ENCODE measurements at places on chromosomes 12 and 14. TPM values are rescaled to one million over a fixed set of nuclear protein-coding genes. Genes with fewer than 3 reads are reported as not detected.

The MMP14 gene
- 1.3 TPM for total RNA-seq

The SLC25A21 gene
- not detected for total RNA-seq

The RNASE1 gene
- not detected for total RNA-seq

The GRIN2B gene
- total RNA-seq, result not detected

The COX8C gene
- 0.43 TPM for total RNA-seq

The NTN4 gene
- total RNA-seq, result not detected

The SLC25A47 gene
- not detected for total RNA-seq

The SUPT16H gene
- total RNA-seq, result 165 TPM

The ASCL1 gene
- total RNA-seq, result not detected

The CSRP2 gene
- 0.62 TPM for total RNA-seq

DNA sequence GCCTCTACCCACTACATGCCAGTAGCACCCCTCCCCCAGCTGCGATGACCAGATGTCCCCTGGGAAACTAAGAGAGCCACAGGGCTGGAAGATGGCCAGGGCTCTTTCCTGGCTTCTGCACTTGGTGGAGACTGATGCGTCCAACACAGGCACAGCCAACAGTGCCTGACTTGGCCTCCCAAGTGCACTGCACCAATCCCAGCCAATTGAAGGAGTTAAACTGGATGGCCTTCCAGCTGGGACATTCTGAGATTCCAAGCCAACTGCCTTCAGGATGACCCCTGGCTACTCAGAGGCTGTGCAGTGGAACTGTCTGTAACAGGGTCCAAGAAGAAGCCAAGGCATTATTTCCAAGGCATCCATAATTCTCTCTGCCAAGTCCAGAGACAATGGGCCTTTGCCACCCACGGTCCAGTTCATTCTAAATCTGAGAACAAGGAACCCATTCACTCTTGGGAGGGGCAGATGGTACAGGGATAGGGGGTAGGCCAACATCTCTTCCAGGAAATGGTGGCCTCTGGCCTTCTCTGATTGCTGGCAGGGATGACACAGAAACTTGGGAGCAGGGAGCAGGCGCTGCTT is 35.2 kb downstream of the PRIMA1 start:
- DNase-seq, result no peak

- DNase-seq, result no peak
Measured at GRCh38 chr14:53979113-53979681, 22.6 kb upstream of the BMP4 start.

DNA sequence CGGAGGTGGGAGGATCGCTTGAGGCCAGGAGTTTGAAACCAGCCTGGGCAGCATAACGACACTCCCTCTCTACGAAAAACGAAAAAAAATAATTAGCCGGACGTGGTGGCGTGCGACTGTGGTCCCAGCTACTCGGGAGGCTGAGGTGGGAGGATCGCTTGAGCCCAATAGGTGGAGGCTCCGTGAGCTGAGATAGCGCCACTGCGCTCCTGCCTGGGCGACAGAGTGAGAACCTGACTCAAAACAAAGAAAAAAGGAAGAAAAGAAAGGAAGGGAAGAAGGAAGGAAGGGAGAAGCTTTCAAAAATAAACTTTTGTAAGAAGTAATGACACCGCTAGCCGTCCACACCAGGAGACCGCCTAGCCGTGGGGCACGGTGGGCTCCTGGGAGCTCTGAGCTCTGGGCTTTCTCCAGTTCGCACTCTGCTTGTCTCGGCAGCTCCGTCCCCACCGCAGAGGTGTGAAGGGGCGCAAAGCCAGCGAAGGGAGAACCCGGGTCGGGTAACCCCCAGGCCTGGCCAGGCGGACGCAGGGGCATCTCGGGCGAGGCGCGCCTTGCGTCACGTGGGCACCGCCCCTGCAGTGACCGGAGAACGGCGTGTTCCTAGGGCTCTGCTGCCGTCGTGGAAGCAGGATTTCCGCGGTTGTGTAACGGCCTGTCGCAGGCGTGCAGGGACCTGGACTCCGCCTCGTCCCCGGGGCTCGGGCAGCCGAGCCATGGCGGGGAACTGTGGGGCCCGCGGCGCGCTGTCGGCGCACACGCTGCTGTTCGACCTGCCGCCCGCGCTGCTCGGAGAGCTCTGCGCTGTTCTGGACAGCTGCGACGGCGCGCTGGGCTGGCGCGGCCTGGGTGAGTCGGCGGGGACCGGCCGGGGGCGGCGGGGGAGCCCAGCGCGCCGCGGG is at the start of gene IRAK3:
IRAK3 (plus strand) TSS at position 631 of the 902 bp plus-strand sequence; CDS start at position 717, 86 bp downstream.
- DNase-seq, result peak; percentile 41

GRCh38 chr12:120737557-120738251 is 12.1 kb downstream of the ACADS start:
- no peak for DNase-seq

GRCh38 chr12:52976574-52977071 is 27.7 kb downstream of the KRT18 start:
- DNase-seq, result no peak

DNA sequence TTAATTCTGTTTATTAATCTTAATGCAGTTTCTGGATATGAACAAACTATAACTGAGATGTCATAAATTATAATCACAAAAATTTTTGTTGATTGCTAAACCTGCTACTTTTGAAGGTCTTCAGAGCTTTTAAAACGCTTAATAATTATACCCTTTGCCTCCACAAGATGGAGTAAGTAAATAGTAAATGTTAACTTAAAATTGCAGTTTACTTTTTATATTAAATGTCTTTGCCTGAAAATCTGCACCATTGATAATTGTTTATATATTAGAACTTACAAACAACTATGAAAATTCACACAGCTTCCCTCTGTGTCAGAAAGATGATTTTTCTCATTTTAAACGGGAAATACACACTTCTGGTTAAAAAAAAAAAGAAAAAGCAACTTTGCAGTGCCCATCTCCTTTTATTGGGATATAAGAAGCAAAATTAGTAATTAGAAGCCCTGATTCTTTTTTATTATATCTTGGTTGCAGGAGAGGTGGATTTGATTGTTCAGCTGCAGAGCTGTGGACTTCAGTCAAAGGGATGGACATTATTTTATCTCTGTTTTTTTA is 35.6 kb downstream of the SCFD1 start:
- DNase-seq, result no peak

DNA sequence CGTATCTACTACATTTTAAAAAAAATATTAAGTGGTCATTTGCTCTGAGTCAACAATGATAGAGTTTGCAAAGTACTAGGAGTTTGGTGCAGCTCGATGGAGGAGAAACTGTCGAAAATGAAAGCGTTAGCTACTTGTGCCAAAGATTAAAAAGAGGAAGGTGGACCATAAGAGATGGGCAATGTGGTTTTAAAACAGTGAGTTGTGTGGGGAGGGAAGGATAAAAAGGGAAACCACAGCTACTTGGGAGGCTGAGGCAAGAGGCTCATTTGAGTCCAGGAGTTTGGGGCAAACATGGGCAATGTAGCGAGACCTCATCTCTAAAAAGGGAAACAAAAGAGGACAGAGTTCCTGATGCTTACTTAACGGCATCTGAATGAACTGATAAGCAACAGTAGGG is 18.2 kb upstream of the STRAP start:
- DNase-seq, result no peak

DNA sequence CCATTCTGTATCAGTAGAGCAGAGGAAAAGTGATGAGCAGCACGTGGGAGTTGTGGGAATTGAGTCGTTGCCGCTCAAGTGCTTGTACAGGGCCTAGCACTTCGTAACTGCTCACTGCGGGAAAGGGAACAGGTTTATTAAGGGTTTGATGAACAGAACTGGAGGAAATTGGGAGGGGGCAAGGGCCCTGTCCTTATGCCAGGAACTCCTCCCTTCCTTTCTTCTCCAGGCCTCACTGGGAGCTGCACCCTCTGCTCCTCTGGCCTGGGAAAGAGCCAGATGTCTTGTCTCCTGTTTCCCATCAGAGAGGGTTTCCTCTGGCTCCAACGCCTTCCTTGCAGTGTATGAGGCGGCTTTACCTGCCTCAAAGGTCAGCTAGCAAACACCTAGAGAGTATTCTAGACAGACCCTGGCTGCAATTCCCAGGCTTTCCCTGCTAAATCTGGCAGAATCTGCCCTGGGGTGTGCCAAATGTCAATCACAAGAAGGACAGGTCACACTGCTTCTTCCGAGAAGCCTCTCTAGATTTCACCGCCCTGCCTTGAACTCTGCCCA is 78.4 kb downstream of the NTF3 start:
- DNase-seq, result no peak

GRCh38 chr12:113103756-113104450 is 31.7 kb downstream of the RASAL1 start:
- peak; percentile 79 for DNase-seq

DNA sequence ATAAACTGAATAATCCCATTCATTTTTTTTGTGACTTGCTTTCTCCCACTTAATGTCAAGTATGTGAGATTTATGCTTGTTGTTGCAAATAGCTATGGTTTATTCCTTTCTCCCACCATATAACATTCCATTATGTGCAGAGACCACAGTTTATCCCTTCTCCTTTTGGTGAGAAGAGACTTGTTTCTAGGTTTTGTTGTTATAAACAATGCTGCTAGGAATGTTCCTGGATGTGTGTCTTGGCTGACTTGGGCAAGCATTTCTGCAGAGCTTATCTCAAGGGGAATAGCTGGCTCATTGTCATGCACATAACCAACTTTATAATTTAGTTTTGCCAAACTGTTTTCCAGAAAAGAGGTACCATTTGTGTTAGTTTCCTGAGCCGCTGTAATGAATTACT is 47.6 kb upstream of the PPP1CC start:
- DNase-seq, result no peak

DNA sequence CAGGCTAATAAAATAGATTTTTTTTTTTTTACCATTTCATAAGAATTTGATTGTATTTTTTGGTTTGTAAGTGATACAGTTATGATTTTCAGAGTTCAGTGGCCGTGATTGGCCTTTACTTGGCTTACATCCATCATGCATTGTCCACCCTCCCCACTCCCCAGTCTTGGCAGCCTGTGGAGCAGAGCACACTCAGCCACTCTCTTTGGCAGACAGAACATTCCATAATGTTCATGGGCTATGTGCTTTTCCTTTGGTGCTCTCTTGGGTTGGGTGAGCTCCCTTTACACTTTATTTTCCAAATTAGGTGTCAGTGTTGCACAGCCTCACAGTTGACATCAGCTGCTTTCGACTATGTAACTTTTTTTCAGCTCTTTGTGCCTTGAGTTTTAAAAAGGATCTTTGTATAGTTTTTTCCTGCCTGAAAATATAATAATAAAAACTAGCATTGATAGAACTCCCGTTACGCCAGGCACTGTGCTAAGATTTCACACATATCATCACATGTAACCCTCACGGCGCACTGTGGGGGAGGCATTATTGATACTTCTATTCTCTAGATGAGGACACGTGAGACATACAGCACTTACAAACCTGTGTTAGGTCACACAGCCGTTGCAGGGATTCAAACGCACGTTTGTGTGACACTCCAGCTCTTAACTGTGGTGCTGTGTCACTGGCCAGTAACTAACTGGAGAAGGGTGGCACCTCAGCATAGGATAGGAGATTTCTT is 21.5 kb downstream of the SUDS3 start:
- no peak for DNase-seq

DNA sequence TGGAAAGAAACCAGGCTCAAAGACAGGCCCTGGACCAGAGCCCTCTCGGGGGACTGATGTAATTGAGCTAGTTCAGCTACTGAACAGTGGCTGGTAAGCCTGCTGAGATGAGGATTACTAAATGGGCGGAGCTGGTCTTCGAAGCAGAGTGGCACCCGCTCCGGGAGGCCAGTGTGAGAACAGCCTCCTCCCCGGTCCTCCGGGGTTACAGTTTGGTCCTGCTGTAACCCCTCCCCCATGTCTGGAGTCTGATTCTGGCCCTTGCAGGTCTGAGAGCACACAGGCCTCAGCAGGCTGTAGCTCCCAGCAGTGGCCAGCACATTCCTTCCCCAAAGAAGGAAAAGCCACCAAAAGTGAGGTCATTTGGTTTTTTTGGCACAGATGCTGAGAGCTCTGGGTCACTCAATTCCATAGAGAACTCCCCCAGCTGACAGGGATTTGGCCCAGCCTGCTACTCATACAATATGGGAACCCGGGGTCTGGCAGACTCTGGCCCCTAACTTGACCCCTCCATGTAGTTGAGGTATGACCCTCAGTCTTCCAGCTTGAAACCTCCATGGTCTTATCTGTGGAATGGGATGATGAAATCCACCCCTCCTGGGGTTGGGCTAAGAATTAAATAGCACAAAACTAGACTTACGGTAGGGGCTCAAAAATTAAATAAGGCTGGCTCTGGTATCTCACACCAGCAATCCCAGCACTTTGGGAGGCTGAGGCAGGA is 39.0 kb downstream of the ACTN1 start:
- DNase-seq, result no peak

DNA sequence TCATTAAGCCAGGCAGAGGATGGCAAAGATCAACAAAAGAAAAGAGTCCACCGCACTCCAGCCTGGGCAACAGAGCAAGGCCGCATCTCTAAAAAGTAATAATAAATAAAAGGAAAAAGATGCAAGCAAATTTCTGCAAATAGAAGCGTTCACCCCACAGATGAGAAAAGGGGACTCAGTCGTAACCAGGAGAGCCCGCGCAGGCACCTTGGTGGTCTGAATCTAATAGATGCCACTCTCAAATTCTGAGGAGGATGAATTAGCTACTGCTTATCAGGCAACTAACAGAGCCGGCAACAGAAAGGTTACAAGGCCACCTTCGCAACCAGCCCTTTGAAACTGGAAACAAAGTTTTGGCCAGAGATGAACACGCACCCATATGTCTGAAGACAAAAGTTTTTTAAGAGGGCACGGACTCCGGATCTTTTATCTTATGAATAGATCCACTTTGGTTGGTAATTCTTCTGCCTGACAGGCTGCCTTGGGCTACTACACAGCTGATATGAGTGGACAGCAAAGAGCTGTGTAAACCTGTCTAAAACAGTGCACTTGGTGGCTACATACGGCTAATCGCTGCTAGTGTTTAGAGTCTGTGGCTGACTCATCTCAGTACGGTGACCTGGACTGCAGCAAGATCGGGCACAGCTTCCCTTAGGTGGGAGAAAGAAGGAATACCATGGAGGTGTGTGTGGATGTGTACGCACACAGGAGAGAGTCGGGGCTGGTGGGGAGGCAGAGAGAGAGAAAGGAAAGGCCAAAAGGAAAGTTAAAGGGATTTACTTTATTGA is 32.9 kb upstream of the TTC7B start:
- no peak for DNase-seq

DNA sequence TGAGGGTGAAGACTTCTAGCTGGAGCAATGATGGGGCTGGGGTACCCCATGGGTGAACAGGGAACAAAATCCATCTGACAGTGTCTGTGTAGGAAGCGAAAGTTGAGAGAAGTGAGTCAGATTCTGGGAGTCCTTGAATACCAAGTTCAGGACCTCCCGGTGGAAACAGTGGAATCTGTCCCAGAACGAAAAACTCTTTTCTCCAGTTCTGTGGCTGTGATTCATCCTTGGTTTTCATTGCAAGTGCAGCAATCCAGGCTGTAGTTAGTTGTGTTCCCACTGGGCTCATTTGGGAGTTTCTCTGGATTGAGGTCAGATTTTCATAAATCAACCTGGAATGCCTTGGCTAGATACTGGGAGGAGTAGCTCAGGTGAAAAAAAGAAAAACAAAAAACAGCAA is 120.7 kb downstream of the C12orf75 start:
- no peak for DNase-seq

DNA sequence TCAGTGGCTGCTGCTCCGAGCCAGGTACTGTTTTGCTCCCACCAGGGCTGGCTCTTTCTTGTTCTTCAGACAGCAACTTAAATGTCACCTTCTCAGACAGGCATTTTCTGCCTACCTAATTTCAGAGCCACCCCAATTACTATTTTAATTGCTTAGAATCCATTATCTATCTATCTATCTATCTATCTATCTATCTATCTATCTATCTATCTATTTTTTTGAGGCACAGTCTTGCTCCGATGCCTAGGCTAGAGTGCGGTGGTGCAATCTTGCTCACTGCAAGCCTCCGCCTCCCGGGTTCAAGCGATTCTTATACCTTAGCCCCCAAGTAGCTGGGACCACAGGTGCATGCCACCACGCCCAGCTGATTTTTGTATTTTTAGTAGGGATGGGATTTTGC is 58.5 kb downstream of the SPPL3 start:
- no peak for DNase-seq
